Endothelial cell of umbilical vein (primary cell): ENCODE measurements at places on chromosomes 4 and X. TPM values are rescaled to one million over a fixed set of nuclear protein-coding genes. Genes with fewer than 3 reads are reported as not detected.

The RHOXF2B gene
- not detected in 2 replicates for total RNA-seq

The BEX3 gene
- total RNA-seq: 227 and 233 TPM in 2 replicates

The GLOD5 gene
- not detected in 2 replicates for total RNA-seq

The HSFX4 gene
- not detected in 2 replicates for total RNA-seq

The CT45A10 gene
- not detected in 2 replicates for total RNA-seq

The SPON2 gene
- not detected in 2 replicates for total RNA-seq

The KIT gene
- 29.3 and 39.7 TPM in 2 replicates for total RNA-seq

The TDO2 gene
- not detected in 2 replicates for total RNA-seq

The ADH1A gene
- total RNA-seq: not detected in 2 replicates

The SLC10A4 gene
- 0.18 TPM in 1 of 2 replicates, not detected in the other for total RNA-seq

The AKAP4 gene
- not detected in 2 replicates for total RNA-seq

The CAPN6 gene
- not detected in 2 replicates for total RNA-seq

The LIMCH1 gene
- 18.6 and 32.8 TPM in 2 replicates for total RNA-seq

The NIPAL1 gene
- 1.4 and 1.7 TPM in 2 replicates for total RNA-seq

The CDK16 gene
- total RNA-seq: 99.2 and 99.9 TPM in 2 replicates

The RRH gene
- 0.31 TPM in 1 of 2 replicates, not detected in the other for total RNA-seq

The PRDM5 gene
- total RNA-seq: 5.7 and 8.1 TPM in 2 replicates

The POU3F4 gene
- not detected in 2 replicates for total RNA-seq

The CTAG1A gene
- total RNA-seq: not detected in 2 replicates

The SHROOM4 gene
- total RNA-seq: 57.5 and 58.7 TPM in 2 replicates

The CENPVL1 gene
- total RNA-seq: not detected in 2 replicates

The HHIP gene
- 971 and 1,052 TPM in 2 replicates for total RNA-seq

The FSTL5 gene
- 1.3 and 1.6 TPM in 2 replicates for total RNA-seq

The CITED1 gene
- total RNA-seq: 0.83 TPM in 1 of 2 replicates, not detected in the other

The KCNIP4 gene
- total RNA-seq: not detected in 2 replicates

The SPARCL1 gene
- total RNA-seq: not detected in 2 replicates

The H2BW2 gene
- not detected in 2 replicates for total RNA-seq

The TCEAL5 gene
- total RNA-seq: not detected in 2 replicates

The TAB3 gene
- 11.7 and 12.0 TPM in 2 replicates for total RNA-seq

The SERPINA7 gene
- total RNA-seq: not detected in 2 replicates

The SH3RF1 gene
- total RNA-seq: 24.3 and 24.9 TPM in 2 replicates

The SLC16A2 gene
- 3.1 and 3.3 TPM in 2 replicates for total RNA-seq

The GPR173 gene
- 8.3 and 11.3 TPM in 2 replicates for total RNA-seq

The PDZD4 gene
- total RNA-seq: 0.09 TPM in 2 replicates

The TSPAN7 gene
- 4.2 and 5.2 TPM in 2 replicates for total RNA-seq

The PRKG2 gene
- total RNA-seq: not detected in 2 replicates

The SSX4 gene
- total RNA-seq: not detected in 2 replicates

The ARFIP1 gene
- 24.2 and 24.6 TPM in 2 replicates for total RNA-seq

The ATP5ME gene
- total RNA-seq: 303 and 310 TPM in 2 replicates

The TCEAL9 gene
- total RNA-seq: 98.3 and 99.2 TPM in 2 replicates

The CFAP47 gene
- not detected in 2 replicates for total RNA-seq

The PSAPL1 gene
- not detected in 2 replicates for total RNA-seq

The F8A3 gene
- total RNA-seq: 9.7 TPM in 1 of 2 replicates, not detected in the other

The PNMA6A gene
- total RNA-seq: 1.3 and 1.8 TPM in 2 replicates

The UTP14A gene
- 23.5 and 27.7 TPM in 2 replicates for total RNA-seq

The SLC6A14 gene
- not detected in 2 replicates for total RNA-seq

The RXFP1 gene
- total RNA-seq: not detected in 2 replicates

The RNF175 gene
- total RNA-seq: not detected in 2 replicates

The MFAP3L gene
- total RNA-seq: 0.22 and 0.35 TPM in 2 replicates

The MGAT4D gene
- total RNA-seq: not detected in 2 replicates

The BTK gene
- 0.13 TPM in 1 of 2 replicates, not detected in the other for total RNA-seq

The ATP1B4 gene
- not detected in 2 replicates for total RNA-seq

The RPL10 gene
- 2,493 and 2,979 TPM in 2 replicates for total RNA-seq
